Activated naive CD4-positive, alpha-beta T cell treated with Interleukin-2 at 50 U/mL for 16 hours (primary cell): ENCODE measurements at places on chromosomes 6 and 20.

- no peak for DNase-seq
Observed at GRCh38 chr6:148358196-148358785, 15.7 kb downstream of the SASH1 start.

GRCh38 chr6:46323966-46324622 lies 153.3 kb upstream of the ENPP5 start:
- DNase-seq, result no peak

DNA sequence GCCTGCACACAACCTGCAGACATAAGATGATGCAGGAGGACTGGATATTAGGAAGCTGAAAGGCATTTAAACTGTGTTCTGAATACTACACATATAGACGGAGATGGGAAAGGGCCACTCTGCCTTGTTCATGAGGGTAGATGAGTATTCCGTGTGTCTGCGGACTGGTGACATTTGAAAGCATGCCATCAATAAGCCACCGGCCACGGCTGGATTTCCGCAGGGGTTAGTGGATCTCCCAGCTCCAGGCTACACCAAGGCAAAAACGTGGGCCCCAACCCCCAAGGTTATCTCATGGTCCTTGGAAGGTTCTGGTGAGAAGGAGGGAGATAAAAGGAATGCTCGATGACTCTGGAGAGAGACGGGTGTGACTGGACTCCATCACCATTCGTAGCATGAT lies 78.6 kb upstream of the THBS2 start:
- no peak for DNase-seq

GRCh38 chr20:49484180-49485140 lies 2.0 kb upstream of the KCNB1 start:
- DNase-seq, result peak; percentile 68

- no peak for DNase-seq
Observed at GRCh38 chr20:62165762-62166399, 16.9 kb upstream of the MTG2 start.

- DNase-seq, result peak; percentile 85
Observed at GRCh38 chr20:51531141-51531710, 11.3 kb downstream of the NFATC2 start.

- DNase-seq, result no peak
Observed at GRCh38 chr20:62557462-62557861, 81.7 kb upstream of the GATA5 start.

DNA sequence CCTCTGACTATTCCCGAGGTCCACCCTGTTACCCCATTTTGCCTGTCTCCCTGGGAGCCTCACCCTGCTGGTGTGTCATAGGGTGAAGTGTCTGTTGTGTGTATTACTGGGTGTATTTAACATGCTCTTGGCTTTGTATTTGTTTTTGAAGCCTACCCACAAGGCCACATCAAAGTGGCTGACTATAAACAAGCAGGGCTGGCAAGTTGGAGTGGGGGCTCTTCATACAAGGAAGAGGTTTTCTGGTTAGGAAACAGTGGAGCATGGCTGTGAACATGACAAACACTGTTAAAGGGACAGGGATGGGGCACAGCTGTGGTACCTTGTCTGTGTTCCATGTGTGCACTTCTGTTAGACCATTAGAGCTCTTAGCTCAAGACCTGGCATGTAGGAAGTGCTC lies 26.3 kb downstream of the HECA start:
- DNase-seq, result peak; percentile 54

DNA sequence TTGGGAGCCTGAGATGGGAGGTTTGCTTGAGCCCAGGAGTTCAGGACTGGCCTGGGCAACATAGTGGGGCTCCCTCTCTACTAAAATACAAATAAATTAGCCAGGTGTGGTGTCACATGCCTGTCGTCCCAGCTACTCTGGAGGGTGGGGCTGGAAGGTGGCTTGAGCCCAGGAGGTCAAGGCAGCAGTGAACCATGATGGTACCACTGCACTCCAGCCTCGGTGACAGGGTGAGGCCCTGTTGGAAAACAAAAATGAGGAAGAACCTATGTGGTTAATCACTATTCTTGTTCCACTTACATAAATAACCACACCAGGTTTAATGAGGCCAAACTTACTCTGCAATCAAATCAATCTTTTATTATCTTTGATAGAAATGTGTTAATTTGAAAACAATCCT lies 5.4 kb downstream of the PPDPF start:
- no peak for DNase-seq

DNA sequence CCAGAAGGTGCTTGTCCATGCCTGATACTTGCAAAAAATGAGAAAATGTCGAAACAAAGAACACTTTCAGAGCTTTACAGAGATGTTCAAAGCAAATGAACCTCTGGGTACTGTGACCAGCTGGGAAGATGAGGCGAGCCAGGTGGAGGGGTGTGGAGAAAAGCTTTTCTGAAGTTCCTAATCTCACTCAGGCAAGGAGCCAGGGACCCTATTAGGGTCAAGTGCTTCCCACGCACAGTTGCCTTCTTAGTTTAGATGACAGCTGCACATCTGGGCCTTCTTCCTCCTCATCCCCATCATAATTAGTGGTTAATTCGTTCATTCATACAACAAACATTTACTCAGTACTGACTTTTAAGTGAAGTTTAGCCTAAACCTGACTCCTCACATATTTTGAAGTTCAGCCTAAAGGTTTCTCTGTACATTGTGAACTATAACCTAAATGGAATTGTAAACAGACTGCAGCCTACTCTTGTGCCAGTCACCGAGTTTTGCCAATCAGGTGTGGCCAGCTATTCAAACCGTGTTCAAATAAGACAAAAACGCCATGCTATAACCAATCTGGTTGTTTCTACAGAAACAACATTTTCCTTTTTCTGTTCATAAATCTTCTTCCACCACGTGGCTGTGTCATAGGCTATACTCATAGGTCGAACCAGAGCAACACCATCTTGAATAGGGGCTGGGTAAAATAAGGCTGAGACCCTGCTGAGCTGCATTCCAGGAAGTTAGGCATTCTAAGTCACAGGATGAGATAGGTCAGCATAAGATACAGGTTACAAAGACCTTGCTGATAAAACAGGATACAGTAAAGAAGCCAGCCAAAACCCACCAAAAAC lies 19.3 kb upstream of the AHCY start:
- DNase-seq, result no peak

DNA sequence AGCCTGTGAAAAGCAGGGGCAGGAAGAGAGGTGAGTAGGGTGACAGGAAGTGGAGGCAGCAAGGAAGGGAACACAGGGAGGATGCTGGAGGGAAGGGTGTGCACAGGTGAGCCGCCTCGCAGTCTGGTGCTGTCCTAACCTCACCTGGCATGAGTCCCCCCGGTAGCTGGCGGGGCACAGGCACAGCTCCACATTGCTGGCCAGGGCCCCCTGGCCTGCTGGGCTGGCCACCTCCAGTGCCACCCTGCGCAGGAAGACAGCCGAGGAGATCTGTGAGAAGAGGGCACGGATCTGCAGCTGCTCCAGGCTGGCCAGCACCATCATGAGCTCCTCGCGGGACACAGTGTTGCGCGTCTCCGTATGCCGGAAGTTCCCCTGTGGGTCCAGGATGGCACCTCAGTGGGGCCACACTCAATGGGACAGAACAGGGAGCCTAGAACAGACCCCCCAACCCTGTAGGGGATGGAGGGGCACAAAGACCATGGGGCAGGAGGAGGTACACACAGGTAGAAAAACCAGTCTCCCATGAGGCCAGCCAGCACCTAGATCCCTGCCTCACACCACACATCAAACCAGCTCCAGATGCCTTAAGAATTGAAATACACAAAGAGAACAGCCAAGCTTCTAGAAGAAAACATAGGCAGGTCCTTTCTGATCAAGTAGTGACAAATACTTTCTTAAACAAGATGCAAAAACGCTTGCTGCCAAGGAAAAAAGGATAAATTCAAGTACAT lies 22.5 kb downstream of the ADRM1 start:
- no peak for DNase-seq

DNA sequence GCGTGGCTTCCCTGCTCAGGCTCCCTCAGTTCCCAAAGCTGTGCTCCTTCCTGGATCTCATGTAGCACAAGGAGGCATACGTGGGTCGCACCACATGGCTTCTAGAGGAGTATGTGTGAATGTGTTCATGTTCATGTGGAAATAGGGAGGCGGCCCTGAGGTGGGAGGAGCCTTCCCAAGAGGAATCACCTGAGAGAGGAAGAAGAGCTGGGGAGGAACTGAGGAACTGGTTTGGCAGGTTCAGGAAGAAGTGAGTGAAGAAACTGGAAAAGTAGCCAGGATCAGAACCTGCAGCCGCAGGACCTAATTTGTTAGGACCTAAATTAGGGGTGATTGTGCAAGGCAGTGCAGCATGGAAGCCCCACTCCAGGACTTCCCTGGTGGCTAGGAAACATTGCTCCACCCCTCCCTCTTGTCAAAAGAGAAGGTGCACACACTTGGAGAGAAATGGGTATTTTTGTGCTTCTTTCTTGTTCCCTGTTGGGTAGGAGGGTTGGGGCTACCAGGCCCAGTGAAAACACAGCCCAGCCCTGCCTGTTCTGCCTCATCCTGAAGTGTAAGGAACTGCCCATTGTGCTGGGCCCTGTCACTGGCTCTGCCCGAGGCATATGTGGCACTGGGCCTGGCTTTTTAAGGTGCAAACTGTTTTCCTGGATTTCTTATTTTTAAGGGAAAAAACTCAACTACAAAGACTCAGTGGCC lies 20.7 kb downstream of the SYNJ2 start:
- DNase-seq, result no peak

GRCh38 chr6:85126485-85127167 lies 323.3 kb upstream of the NT5E start:
- DNase-seq, result no peak

- DNase-seq, result no peak
Observed at GRCh38 chr6:10526156-10526555, 5.0 kb downstream of the GCNT2 start.

- no peak for DNase-seq
Observed at GRCh38 chr6:17935188-17936149, 52.0 kb downstream of the KIF13A start.

DNA sequence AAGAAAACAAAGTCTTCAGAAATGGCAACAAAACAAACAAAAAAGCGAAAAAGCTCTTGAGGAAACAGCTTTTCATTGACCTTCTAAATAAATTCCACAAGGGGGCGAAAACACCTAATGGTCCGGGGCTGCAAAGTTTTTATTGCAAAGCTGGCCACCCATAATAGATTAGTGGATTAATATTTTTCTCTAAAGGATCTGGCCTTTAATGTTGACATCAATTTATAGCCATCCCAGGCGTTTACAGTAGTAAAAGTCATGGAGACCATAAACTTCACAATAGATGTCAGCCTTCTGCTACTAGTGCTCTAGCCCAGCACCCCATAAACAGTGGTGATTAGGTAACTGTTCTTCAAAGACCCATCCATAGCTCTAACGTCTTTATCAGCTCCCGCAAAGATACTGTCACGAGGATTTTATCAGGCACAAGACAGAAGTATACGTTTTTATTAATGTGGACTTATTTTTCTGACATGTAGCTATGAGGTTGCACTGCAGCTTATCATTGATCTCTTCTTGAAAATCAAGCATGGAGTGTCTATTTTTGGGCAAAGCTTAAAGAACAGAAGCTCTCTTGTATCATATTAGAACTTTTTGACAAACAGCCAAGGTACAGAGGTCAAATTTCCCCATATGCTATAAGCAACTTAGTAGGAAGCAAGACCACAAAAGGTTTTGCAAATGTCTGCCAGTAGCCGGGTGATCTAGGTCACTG lies 4.7 kb downstream of the CITED2 start:
- DNase-seq, result no peak
